Activated naive CD4-positive, alpha-beta T cell treated with anti-CD3 and anti-CD28 coated beads for 36 hours (primary cell): ENCODE measurements at places on chromosomes 2 and 18. TPM values are rescaled to one million over a fixed set of nuclear protein-coding genes. Genes with fewer than 3 reads are reported as not detected.

DNA sequence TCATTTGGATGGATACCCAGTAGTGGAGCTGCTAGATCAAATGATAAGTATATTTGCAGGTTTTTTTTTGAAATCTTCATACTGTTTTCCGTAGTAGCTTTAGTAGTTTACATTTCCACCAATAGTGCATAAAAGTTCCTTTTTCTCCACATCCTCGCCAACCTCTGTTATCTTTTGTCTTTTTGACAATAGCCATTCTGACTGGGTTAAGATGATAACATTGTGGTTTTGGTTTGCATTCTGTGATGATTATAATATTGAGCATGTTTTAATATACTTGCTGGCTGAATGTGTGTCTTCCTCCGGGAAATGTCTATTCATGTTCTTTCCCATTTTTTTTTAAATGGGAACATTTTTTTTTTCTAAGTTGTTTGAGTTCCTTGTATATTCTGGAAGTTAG, 260.0 kb downstream of the GULP1 start:
- H3K36me3 ChIP-seq: no peaks in the 10 kb centered on the region
- no peaks in the 10 kb centered on the region for H3K4me1 ChIP-seq
- peaks cover 4% of the 10 kb centered on the region for H3K27me3 ChIP-seq
- H3K27ac ChIP-seq: no peak overlapping the region
- no peak overlapping the region for H3K4me3 ChIP-seq

DNA sequence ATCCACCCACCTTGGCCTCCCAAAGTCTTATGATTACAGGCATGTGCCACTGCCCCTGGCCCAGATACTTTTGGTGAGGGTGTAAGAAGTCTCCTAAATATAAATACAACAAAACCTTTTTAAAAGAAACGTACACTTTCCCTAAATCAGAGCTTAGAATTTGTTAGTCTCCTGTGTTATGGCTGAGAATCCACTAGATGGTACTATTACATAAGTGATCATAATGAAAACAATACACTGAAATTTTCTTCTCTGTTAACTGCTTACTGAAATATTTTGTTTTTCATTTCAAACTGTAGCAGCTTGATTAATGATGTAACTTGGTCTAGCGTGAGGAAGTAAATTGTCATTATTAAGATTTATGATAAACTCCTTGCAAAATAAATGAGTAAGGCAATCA, 74.8 kb upstream of the FAM98A start:
- H3K27me3 ChIP-seq: peaks cover 9% of the 10 kb centered on the region
- H3K27ac ChIP-seq: no peak overlapping the region

GRCh38 chr18:76496194-76496890, 1.3 kb upstream of the ZNF516 start:
- peak overlapping the region; percentile 75 for H3K4me3 ChIP-seq
- peaks cover 14% of the 10 kb centered on the region for H3K27me3 ChIP-seq
- no peaks in the 10 kb centered on the region for H3K36me3 ChIP-seq
- DNase-seq: peak; percentile 52
- H3K27ac ChIP-seq: no peak overlapping the region

GRCh38 chr2:98915751-98916358, 20.2 kb downstream of the CRACDL start:
- no peaks in the 10 kb centered on the region for H3K27me3 ChIP-seq
- no peak for DNase-seq
- no peak overlapping the region for H3K4me3 ChIP-seq
- H3K27ac ChIP-seq: no peak overlapping the region
- H3K4me1 ChIP-seq: peaks cover 4% of the 10 kb centered on the region

GRCh38 chr18:46484971-46485370, 172.0 kb downstream of the LOXHD1 start:
- H3K36me3 ChIP-seq: no peaks in the 10 kb centered on the region
- no peak overlapping the region for H3K4me3 ChIP-seq
- no peak for DNase-seq
- no peaks in the 10 kb centered on the region for H3K27me3 ChIP-seq
- no peaks in the 10 kb centered on the region for H3K4me1 ChIP-seq

DNA sequence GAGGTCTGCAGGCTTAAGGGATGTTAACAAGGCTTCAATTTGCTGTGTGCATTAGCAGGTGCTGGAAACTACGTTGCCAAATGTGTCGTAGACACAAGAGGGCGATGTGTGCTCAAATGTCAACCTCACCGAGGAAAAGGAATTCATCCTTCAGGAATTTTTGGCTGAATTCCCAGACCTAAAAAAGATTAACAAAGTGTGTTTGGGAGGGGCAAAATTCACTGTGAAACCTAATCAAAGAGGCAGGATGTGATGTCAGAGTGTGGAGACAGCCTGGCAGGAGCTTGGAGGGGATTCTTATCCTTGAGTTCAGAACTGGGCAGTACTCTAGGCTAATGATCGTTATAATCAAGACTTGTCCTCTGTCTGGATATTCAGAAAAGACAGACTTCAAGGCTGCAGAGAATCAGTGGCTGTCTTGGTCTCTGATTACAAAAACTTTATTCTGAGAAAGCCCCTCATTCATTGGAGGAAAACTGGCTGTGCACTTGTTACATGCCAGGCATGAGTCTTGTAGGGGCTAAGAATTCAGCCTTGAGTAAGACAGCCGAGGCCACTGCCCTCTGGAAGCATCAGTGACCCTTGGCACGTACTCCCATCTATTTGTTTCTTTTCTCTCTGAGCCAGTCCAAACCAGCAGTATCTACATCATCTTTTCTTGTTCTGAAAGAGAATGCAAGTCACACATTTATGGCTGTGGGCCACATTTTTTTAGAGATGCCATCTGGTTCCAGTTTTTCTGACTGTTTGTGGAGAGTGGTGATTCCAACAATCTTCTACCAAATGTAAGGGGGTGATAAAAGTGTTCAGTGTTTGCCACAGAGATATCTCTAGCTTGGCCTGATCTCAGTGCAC, 18.7 kb upstream of the SCYGR1 start:
- H3K36me3 ChIP-seq: no peaks in the 10 kb centered on the region
- H3K4me1 ChIP-seq: peaks cover 71% of the 10 kb centered on the region
- no peak overlapping the region for H3K4me3 ChIP-seq
- peak overlapping the region; percentile 43 for H3K27ac ChIP-seq
- peak; percentile 53 for DNase-seq

DNA sequence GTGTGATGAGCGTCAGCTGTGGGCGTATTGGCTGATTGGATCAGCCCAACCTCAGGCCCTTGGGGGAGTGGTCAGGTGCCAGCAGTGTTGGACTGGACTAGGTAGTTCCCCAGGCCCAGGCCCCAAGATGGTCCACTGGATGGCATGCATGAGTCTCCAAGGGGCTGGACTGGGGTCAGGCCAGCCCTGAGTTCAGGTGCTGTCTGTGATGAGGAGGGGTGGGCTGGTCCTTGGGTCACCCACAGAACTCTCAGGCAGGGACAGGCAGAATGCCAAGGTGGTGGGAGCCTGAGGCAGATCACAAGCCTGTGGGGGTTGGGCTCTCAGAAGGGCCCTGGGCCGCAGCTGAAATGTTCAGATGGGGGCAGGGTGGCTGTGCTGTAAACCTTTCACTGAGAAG, 59.5 kb upstream of the THUMPD2 start:
- H3K27ac ChIP-seq: no peak overlapping the region
- peaks cover 7% of the 10 kb centered on the region for H3K27me3 ChIP-seq
- no peak for DNase-seq
- no peak overlapping the region for H3K4me3 ChIP-seq
- H3K4me1 ChIP-seq: no peaks in the 10 kb centered on the region
- no peaks in the 10 kb centered on the region for H3K36me3 ChIP-seq

- H3K4me3 ChIP-seq: no peak overlapping the region
- H3K27ac ChIP-seq: no peak overlapping the region
- H3K36me3 ChIP-seq: no peaks in the 10 kb centered on the region
- no peaks in the 10 kb centered on the region for H3K27me3 ChIP-seq
Observed at GRCh38 chr18:46636040-46636630, 20.9 kb downstream of the LOXHD1 start.

GRCh38 chr2:233244818-233245217, 6.7 kb upstream of the ATG16L1 start:
- peaks cover 64% of the 10 kb centered on the region for H3K4me1 ChIP-seq
- no peaks in the 10 kb centered on the region for H3K27me3 ChIP-seq
- H3K27ac ChIP-seq: no peak overlapping the region
- H3K36me3 ChIP-seq: no peaks in the 10 kb centered on the region
- H3K4me3 ChIP-seq: no peak overlapping the region

GRCh38 chr2:99000708-99001107, 64.7 kb upstream of the CRACDL start:
- H3K4me1 ChIP-seq: no peaks in the 10 kb centered on the region
- H3K36me3 ChIP-seq: peaks cover 3% of the 10 kb centered on the region
- no peaks in the 10 kb centered on the region for H3K27me3 ChIP-seq
- H3K27ac ChIP-seq: no peak overlapping the region
- no peak for DNase-seq
- no peak overlapping the region for H3K4me3 ChIP-seq

DNA sequence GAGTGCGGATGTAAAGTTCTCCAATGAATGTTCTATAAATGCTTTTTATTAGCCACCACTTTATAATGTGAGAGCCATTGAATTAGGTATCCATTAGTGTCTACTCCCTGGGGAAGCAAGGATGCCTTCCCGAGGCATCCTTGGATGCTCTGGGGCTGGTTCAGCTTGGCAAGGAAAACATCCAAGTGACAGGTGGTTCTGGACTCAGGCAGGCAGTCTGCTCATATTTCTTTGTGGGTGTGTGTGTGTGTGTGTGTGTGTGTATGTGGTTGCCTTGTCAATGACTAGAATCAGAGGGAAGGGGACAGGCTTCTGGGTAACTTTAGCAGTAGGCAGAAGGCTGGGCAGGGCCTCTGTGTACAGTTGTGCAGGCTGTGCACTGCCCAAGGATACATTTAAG, 149.2 kb downstream of the TSN start:
- H3K27ac ChIP-seq: no peak overlapping the region
- no peak for DNase-seq
- no peaks in the 10 kb centered on the region for H3K36me3 ChIP-seq

- no peak overlapping the region for H3K27ac ChIP-seq
- no peaks in the 10 kb centered on the region for H3K36me3 ChIP-seq
- H3K4me3 ChIP-seq: no peak overlapping the region
- H3K27me3 ChIP-seq: peaks cover 10% of the 10 kb centered on the region
Observed at GRCh38 chr2:138712212-138712979, 67.8 kb downstream of the NXPH2 start.

Gene C18orf54
- total RNA-seq: 11.5 TPM

Gene LCT
- total RNA-seq: 0.07 TPM

Gene ANKRD30BL
- not detected for total RNA-seq

Gene MAIP1
- 30.0 TPM for total RNA-seq
